Naive thymus-derived CD8-positive, alpha-beta T cell (primary cell): ENCODE measurements at places on chromosomes 5 and 9. TPM values are rescaled to one million over a fixed set of nuclear protein-coding genes. Genes with fewer than 3 reads are reported as not detected.

The ANKRD31 gene
- total RNA-seq, result 2.7 TPM

The WDR38 gene
- not detected for total RNA-seq

The IL3 gene
- not detected for total RNA-seq

The NTNG2 gene
- 10.8 TPM for total RNA-seq

The ACO1 gene
- 10.3 TPM for total RNA-seq

The C5orf63 gene
- 19.2 TPM for total RNA-seq

The CRHBP gene
- not detected for total RNA-seq

The TAF11L10 gene
- total RNA-seq, result not detected

The TIFAB gene
- total RNA-seq, result not detected

The GABRB2 gene
- not detected for total RNA-seq

The PCDHGA12 gene
- total RNA-seq, result not detected

The KIF27 gene
- total RNA-seq, result 7.4 TPM

The SURF1 gene
- 59.5 TPM for total RNA-seq

The CNTNAP3B gene
- not detected for total RNA-seq
